Kidney capillary endothelial cell (primary cell): ENCODE measurements at places on chromosomes 5 and 9.

DNA sequence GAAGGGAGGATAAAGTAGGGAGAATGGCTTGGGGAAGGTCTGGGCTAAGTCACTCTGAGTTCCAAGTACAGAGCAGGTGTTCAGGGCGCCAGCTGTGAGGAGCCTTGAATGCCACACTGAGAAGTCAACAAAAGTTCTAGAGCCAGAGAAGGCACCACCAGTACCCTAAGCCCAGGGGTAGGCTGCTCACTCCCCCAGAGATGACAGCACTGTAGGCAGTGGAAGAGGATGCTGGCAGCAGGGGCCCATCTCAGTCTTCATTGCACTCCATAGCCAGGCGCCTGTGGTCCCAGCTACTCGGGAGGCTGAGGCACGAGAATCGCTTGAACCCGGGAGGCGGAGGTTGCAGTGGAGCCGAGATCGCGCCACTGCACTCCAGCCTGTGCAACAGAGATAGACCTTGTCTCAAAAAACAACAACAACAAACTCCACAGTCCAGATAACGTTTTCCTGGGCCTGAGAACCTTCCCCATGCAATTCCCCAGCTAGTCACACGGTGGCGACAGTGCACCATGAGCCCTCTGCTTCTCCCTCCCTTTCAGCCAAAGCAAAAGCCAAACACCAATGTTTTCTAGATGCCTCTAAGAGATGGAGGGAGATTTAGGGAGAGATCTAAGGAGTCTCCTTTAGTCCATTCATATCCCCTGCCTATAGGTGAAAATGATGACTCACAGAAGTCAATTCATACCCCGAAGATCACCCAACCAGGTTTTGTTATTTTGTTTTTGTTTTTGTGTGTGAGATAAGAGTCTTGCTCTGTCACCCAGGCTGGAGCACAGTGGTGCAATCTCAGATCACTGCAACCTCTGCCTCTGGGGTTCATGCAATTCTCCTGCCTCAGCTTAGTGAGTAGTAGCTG lies 19.8 kb upstream of the NSD1 start:
- DNase-seq = peak; percentile 84

GRCh38 chr9:70477907-70478480 lies 63.5 kb upstream of the KLF9 start:
- DNase-seq = no peak

- DNase-seq = no peak
Measured at GRCh38 chr5:36772276-36773140, 104.1 kb upstream of the NIPBL start.

- DNase-seq = peak; percentile 42
Measured at GRCh38 chr9:129624168-129624759, 1.7 kb upstream of the NTMT1 start.

GRCh38 chr5:31993165-31993961 lies 180.8 kb downstream of the GOLPH3 start:
- no peak for DNase-seq

DNA sequence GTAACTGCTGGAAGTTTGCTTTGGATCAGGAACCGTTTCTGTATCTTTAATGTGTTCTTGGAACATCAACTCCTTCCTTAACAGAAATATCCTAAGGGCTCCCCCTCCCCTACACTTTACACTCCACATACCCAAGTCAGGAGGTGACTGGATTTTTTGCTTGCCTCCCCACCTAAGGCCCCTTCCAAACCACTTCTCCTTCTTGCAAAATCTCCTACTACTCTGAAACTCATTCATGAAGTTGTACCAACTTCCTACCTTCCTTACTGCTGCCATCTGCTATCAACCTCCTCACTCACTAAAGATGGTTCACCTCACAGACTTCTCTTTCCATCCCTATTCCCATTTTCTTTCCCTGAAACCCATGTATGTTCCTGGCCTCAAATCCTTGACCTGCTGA lies 16.1 kb downstream of the TXN start:
- DNase-seq = no peak

GRCh38 chr9:110877374-110877773 lies 160.9 kb downstream of the LPAR1 start:
- DNase-seq = no peak

- no peak for DNase-seq
Measured at GRCh38 chr5:158142156-158142555, 283.2 kb upstream of the CLINT1 start.

DNA sequence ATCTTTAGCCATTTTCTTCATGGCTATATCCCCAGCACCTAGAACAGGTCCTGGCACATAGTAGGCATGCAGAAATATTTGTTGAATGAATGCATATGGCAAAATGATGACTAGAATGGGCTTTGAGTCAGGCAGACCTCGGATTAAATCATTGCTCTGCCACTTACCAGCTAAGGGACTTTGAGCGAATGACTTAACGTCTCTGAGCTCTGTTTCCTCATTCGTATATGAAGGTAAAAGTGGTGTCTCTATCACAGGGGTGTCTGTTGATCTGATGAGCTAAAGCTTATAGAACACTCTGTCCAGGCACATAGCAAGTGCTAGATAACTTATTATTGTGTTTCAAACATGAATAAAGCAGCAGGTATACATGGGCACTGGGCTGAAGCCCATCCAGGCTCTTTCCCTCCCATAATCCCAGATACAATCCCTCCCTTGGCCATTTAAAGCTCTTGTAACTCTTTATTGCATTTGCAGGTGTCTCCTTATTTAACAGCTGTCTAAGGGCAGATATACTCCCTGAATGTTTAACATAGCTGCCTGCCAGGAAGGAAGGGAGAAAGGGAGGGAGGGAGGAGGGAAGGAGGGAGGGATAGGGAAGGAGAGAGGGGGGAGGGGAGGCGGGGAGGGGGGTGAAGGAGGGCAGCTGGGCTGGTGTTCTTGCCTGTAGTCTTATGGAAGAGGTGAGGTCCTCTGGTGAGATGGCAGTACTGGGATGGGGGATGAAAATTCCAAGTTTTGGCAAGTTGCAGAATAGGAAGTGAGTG lies 23.2 kb upstream of the STXBP1 start:
- no peak for DNase-seq

DNA sequence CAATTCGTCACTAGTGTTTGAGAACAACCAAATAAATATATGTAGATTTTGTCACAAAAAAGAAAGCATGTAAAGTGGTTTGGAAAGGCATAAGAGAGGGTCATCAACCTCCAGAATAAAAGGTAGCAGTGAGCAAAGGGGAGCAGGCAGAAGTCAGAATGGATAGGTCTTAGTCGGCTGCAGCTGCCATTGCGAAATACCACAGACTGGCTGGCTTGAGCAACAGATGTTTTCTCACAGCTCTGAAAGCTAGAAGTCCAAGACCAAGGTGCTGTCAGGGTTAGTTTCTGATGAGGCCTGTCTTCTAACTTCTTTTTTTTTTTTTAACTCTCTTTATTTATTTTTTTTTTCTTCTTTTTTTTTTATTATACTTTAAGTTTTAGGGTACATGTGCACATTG lies 208.1 kb upstream of the PIK3R1 start:
- no peak for DNase-seq

GRCh38 chr5:321726-322251 lies 275 bp downstream of the AHRR start:
- DNase-seq = no peak

GRCh38 chr5:131812371-131813160 lies 15.7 kb upstream of the FNIP1 start:
- DNase-seq = no peak

DNA sequence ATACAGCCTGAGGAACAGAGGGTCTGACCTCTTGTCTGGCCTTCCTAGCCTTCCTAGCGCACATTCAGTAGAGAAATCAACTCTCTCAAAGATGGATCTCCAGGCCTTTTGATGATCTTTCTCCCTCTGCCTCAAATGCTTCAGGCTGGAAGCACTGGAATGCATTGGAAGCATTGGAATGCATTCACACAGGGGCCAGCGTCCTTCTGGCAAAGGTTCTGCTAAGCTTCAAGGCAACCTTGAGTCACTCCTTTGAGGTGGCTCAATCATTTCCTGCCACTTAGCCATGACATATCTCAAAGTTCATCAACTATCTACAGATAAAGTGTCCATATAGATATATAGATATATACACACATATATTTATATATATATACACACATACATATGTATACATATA lies 42.9 kb downstream of the OR2K2 start:
- no peak for DNase-seq

DNA sequence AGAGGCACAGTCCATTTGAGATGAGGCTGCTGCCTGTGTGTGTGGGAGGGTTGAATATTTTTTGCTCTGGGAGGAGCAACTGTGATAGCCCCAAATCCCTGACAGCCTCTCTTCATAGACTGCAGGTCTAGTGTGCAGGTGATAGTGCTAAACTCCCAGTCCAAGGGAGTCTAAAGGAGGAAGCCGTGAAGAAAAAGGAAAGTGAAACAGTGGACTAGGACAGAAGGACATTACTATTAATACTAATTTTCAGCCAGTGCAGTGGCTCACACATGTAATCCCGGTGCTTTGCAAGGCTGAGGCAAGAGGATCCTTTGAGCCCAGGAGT lies 295.0 kb downstream of the PDE4D start:
- no peak for DNase-seq

DNA sequence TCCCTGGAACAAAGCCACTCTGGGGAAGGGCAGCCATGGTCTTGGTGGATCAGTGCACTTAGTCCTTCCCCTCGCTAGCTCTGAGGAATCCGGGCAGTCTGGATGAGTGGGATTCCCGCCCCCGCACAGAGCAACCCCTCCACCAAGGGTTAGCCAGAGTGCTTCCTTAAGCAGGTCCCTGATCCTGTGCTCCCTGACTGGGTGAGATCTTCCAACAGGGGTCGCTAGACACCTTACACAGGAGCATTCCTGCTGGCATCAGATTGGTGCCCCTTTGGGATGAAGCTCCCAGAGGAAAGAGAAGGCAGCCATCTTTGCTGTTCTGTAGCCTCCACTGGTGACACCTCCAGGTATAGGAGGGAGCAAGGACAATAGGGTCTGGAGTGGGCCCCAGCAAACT lies 228.8 kb downstream of the AP3B1 start:
- DNase-seq = no peak

DNA sequence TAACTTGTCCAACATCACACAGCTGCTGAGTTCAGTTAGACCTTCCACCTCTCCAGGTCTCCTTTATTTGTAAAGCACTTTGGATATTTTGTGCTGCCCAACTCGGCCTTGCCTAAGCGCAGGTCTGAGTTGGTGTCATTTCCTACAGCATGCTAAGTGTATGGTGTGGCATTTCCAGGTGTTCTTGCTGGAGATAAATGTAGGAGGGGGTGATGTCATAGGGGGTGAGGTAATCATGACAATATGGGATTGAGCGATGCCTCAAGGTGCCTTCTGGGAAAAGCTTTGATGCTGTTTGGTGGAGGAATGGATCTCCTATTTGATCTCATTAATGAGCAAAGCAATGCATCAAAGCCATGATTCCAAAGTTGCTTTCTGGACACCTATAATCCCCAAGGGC lies 32.3 kb upstream of the NEURL1B start:
- no peak for DNase-seq

DNA sequence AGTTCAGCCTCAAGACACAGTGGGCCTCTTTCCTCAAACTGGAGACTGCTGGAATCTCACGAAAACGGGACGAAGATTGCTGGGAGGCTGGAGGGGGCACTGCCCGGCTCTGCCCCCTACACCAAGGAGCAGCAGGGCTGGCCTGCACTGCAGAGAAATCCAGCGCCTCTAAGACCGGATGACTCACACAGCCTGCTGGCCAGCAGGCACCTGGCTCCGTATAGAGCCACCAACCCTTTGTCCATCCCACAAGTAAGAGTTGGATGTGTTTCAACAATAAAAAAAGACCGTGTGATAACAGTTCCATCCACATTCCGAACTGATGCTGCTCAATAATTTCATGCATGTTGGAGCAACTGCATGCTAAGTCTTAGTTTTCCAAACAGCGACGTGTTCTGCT lies 11.5 kb downstream of the CCDC127 start:
- DNase-seq = no peak

GRCh38 chr5:102080288-102080687 lies 215.8 kb downstream of the SLCO4C1 start:
- DNase-seq = no peak
